Stomach (tissue), 19 donors: ENCODE measurements at places on chromosomes 3 and 15. TPM values are rescaled to one million over a fixed set of nuclear protein-coding genes. Genes with fewer than 3 reads are reported as not detected.

The CCDC13 gene
- 31.7 TPM for total RNA-seq

The POLQ gene
- 0.45 TPM for total RNA-seq

The SNX33 gene
- total RNA-seq = 12.5 TPM

The PRSS50 gene
- total RNA-seq = not detected

The SCAANT1 gene
- total RNA-seq = not detected

DNA sequence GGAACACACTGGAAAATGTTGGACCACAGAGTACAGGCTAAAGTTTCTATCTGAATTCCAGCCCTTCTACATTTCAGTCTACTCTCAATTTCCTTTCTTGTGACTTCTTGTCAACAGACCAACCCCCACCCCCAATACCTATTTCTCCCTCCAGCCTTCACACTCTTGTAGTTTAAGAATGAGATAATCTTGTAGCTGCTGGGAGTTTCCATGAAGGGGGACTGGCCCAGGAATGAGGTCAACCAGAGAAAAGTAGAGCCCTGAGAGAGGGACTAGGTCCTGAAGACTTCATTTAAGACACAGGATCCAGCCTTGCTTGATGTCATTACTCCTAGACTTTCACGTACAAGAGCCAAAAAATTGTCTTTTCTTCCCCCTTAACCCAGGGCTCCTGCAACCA is 29.5 kb upstream of the FAM107A start:
- no peak for DNase-seq

GRCh38 chr15:98063315-98063714 is 102.8 kb downstream of the ARRDC4 start:
- DNase-seq = no peak

DNA sequence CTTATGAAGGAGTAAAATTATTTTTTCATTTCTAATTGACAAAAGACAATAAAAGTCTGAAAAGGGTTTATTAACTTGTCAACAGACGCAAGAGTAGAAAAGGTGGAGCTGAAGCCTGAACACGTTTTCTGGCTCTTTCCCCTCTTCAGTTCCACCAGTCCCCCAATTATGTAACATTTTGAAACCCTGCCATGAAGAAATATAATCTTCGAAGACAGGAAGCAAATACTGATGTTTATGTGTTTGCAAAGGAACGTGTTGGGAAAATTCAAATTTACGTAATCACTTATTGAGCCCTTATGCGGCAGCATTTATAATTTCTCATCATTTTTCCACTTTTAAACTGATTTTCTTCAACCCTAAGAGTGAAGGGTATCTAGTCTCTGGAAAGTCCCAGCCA is 767 bp downstream of the AP3S2 start:
- no peak for DNase-seq

- no peak for DNase-seq
These were observed 245.3 kb downstream of the PDZRN3 start for GRCh38 chr3:73379465-73379864.

DNA sequence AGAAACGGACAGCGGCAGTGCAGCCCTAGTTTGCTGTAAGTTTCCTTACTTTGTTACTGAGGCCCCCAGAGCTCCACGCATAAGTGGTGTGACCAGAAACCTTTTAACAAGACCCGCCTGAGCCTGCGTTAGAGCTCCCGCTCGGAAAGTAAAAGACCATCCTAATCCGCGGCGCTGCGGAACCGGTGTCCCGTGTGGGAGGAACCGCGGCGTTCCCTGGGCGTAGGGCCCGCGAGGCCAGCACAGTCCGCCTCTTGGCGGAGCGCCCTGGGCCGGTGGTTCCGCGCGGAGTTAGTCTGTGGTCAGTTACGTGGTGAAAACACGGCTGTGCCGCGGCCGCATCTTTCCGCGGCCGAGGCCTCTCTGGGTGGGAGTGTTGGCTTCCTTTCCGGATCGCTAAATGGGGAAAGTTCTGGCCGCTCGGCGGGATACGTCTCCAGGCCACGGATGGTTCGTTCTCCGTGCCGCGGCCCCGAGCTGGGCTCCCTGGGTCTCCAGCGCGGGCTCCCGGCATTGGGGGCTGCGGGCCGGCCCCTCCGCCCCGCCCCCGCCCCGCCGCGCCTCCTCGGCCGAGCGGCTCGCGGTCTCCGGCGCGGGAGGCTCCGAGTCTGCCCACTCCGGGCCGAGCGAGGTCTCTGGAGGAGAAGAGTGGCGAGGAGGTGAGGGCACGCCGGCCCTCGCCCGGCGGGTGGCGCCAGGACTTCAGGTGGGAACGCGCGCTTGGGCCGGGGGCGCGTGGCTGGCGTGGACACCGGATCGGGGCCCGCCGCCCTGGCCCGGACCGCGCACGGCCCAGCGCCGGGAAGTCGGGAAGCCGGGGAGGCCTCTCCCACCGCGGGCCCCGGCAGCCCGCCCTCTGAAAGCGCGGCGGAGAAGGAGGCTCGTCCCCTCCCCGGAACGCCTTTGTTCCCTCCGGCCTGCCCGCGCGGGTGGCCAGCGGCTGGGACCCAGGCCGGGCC is 754 bp downstream of the B3GNT5 start:
- DNase-seq = peak; percentile 84
